Stimulated activated CD8-positive, alpha-beta memory T cell treated with anti-CD3 and anti-CD28 coated beads, Interleukin-7, amount 100 ng/mL, for 1 hour (primary cell): ENCODE measurements at places on chromosomes 2 and 18.

- DNase-seq: no peak
Measured at GRCh38 chr2:162029287-162029901, 44.6 kb downstream of the DPP4 start.

GRCh38 chr2:79980816-79981215 is 323.7 kb downstream of the LRRTM1 start:
- DNase-seq: no peak

DNA sequence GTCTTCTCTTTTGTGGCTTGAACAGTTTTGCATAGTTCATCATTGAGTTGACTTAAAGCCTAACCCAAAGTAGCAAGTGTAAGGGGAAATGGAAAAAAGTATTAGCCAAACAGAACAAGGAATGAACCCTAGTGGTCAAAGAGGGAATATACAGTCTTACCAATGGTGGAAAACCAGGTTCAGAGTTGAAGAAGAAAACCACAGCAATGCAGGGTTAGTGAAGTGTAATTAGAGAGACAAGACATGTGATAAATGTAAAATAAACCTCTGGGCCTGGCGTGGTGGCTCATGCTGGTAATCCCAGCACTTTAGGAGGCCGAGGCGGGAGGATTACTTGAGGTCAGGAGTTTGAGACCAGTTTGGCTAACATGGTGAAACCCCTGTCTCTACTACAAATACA is 2.4 kb downstream of the TTN start:
- DNase-seq: no peak

DNA sequence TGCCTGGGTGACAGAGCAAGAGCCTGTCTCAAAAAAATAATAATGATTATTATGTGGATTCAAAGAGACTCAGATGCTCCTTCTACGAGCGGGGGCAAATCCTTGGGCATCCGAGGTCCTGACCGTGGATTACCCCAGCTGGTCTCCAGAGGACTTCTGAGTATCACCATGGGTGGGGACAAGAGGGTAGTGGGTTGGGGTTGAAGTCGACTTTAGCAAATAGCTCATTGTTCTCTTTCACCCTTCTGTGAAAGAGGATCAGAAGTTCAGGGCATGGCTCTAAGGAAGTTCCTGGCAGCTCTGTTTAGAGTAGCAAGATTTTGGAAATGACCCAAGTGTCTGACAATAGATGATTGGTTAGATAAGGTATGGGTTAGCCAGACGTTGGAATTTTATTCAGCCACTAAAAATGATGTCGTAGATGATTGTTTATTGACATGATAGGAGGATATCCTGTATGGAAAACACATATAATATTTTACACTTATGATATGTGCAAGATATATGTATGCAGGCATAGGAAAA is 59.0 kb upstream of the SPRED2 start:
- DNase-seq: no peak

- DNase-seq: no peak
Measured at GRCh38 chr2:128252501-128252900, 66.2 kb downstream of the HS6ST1 start.

DNA sequence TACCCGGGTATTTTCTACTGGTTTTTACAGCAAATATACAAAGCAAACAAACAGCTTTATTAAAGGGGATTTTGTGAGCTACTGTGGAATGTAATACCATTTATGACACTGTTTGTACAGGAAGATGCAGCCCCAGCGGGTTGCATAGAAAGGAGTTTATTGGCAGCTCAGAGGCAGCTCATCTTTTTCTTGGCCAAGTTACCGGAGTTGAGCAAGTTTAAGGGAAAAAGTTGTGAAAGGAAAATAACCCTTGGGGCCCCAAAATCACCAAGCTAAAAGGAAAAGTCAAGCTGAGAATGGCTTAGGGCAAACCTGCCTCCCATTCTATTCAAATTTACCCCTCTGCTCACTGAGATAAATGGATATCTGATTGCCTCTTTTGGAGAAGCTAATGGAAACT is 60.8 kb downstream of the MOB4 start:
- DNase-seq: no peak

DNA sequence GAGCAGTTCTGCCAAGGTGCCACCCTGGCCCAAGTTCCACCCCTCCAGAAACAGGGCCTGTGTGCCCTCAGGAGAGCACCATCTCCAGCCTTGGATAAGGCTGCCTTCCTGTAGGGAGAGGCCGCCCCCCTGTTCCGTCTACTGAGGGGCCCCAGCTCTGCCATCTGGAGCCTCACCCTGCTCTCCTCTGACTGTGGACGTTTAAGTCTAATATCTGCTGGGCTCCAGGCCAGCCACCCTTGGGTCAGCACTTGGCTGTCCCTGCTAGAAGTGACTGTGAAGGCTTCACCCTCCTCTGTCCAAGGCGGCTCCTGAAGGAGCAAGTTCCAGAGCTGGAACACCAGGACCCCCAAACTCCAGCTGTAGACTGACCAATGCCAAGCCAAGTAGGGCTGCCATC is 26.3 kb downstream of the RHOB start:
- DNase-seq: no peak

- DNase-seq: no peak
Measured at GRCh38 chr2:217944923-217945322, 57.9 kb downstream of the TNS1 start.

- DNase-seq: no peak
Measured at GRCh38 chr18:36522509-36522908, 225.0 kb downstream of the FHOD3 start.

DNA sequence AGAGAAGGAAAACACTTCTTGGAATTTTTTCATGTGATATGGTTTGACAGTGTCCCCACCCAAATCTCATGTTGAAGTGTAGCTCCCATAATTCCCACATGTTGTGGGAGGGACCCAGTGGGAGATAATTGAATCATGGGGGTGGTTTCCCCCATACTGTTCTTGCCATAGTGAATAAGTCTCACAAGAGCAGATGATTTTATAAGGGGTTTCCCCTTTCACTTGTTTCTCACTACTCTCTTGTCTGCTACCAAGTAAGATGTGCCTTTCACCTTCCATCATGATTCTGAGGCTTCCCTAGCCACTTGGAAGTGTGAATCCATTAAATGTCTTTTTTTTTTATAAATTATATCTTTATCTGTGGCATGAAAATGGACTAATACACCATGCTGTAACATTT is 250.7 kb downstream of the LPIN1 start:
- DNase-seq: no peak

DNA sequence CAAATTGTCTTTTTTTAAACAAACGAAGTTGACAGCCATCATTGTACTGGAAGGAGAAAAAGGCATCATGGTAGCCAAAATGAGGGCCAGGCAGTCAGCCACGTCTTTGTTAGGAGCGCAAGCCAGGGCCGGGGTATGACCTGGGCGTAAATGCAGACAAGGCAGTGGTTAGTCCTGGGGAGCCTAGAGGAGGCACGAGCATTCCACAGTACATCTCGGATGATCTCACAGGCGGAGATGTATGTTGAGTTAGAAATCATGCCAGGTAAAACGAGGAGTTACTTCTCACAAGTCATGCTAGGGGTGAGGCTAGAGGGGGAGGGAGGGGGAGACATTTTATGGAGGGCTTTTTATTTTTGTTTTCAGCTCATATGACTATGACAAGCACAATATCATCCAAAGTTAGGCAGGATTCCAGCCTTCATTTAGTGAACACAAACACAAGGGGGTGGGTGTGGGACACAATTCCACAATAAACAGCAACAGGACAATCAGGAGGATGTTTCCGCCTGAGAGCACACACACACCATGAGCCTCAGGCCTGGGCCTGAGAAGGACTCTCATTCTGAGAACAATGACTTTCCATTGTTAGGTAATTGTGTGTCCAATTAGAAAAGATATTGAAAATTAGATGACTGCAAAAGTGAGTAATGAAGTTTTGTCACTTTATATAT is 64.4 kb upstream of the PGAP1 start:
- no peak for DNase-seq

DNA sequence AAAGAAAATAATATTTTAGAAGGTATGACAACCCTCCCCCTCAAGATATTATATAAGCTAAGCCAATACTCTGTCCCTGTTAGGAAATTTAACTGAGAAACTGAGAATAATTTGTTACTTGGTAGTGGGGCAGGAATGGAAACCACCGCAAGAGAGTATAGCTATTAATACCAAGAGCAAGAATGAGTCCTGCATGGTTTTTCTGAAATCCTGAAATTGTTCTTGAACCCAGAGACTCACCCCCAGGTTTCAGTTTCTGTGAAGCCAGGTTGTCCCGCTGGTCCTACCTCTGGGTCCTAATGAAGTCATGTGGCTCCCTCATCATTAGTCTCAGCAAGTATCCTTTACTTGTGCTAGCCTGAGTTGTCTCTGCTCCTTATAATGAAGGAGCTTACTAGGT is 671.0 kb upstream of the ACVR2A start:
- no peak for DNase-seq

GRCh38 chr2:160141419-160141818 is 58.7 kb downstream of the ITGB6 start:
- no peak for DNase-seq
